ENCODE measurements at places on chromosomes 16 and 17.

GRCh38 chr16:67565470-67566100 is 3.3 kb downstream of the CTCF start:
- no peak for DNase-seq

DNA sequence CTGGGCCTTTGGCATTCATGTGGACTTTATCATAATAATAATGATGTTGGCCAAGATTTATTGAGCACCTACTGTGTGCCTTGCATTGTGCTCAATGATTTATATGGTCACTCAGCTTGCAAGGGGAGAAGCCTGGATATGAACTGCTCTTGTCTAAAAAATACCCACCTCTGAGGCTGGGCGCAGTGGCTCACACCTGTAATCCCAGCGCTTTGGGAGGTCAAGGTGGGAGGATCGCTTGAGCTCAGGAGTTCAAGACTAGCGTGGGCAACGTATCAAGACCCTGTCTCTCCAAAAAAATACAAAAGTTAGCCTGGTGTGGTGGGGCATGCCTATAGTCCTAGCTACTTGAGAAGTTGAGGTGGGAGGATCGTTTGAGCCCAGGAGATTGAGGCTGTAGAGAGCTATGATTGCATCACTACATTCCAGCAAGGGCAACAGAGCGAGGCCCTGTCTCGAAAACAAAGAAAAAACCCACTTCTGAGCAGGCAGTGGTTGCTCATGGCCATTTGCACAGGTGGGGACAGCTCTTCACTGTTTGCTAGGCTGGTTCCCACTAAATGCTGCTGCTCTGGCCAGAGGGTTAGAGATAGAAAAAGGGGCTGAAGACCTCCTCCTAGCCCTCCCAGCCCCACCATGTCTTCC is 4.3 kb upstream of the ADGRG1 start:
- no peak for DNase-seq

DNA sequence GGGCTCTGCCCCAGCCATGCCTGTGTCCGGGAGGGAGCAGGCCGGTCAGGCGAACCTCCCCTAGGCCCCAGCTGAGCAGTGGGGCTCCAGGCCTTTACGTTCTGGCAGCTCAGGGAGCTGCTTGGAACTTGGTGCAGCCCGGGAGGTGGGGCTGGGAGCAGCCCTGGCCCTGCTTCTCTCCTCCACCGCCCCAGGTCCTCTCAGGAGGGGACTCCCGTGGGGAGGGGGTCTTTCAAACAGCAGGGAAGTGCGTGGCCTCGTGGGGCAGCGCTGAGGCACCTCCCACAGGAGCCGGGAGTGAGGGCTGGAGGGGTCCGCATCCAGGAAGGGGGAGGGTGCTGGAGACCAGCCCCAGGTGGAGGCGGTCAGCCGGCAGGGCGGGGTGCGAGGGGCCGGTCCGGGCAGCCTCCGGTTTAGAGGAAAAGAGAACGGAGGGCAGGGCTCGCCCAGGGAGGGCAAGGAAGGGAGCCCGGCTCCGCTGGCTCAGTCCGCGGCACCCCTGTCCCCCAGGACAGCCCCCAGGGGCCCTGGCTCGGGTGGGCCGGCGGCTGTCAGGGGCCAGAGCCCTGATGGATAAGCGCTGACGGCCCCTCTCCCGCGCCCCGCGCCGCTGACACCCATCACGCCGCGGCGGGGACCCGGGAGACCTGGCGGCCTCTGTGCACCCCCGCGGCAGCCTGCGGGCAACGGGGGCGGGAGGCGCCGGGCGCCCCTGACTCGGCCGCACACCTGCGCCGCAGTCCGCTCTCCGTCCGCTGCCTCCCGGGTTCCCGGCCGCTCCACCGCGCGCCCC is 587 bp upstream of the PRR35 start:
- DNase-seq = no peak

DNA sequence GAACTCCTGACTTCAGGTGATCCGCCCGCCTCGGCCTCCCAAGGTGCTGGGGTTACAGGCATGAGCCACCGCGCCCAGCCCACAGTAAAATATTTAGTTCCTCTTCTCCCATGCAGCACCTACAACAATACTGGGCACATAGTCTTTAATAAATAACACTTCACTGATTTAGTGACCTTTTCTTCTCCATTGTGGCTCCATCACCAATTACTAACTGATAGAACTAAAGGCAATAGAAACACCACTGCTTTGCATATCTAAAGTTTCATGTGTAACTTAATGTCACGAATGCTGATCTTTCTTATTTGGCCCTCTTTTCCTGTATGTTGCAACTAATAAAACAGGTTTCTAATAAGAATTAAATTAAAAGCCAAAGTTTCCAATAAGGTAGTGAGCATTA is 38.9 kb downstream of the TRIM37 start:
- no peak for DNase-seq

- no peak for DNase-seq
Observed at GRCh38 chr17:17576772-17577234, 14.7 kb downstream of the PEMT start.

- no peak for DNase-seq
Observed at GRCh38 chr17:82477934-82478333, 19.4 kb downstream of the NARF start.

DNA sequence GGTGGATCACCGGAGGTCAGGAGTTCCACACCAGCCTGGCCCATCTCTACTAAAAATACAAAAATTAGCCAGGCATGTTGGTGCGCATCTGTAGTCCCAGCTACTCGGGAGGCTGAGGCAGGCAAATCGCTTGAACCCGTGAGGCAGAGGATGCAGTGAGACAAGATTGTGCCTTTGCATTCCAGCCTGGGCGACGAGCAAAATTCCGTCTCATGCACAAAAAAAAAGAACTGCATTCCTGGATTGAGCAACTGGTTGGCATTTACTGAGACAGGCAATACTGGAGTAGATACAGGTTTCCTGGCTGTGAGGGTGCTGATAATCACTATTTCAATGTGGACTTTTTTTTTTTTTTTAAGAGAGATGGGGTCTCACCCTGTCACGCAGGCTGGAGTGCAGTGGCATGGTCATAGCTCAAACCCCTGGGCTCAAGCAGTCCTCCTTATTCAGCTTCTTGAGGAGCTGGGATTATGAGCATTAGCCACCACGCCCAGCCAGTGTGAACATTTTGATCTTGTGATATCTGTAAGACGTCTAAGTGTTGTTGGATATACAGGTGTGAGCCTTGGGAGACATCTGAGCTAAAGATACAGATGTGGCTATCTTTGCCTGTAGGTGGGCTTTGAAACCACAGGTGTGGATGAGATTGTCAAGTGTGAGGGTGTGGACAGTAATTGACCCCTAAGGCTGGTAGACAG is 5.8 kb downstream of the CYB5D2 start:
- no peak for DNase-seq

- no peak for DNase-seq
Observed at GRCh38 chr16:708019-708418, 2.4 kb upstream of the FBXL16 start.

DNA sequence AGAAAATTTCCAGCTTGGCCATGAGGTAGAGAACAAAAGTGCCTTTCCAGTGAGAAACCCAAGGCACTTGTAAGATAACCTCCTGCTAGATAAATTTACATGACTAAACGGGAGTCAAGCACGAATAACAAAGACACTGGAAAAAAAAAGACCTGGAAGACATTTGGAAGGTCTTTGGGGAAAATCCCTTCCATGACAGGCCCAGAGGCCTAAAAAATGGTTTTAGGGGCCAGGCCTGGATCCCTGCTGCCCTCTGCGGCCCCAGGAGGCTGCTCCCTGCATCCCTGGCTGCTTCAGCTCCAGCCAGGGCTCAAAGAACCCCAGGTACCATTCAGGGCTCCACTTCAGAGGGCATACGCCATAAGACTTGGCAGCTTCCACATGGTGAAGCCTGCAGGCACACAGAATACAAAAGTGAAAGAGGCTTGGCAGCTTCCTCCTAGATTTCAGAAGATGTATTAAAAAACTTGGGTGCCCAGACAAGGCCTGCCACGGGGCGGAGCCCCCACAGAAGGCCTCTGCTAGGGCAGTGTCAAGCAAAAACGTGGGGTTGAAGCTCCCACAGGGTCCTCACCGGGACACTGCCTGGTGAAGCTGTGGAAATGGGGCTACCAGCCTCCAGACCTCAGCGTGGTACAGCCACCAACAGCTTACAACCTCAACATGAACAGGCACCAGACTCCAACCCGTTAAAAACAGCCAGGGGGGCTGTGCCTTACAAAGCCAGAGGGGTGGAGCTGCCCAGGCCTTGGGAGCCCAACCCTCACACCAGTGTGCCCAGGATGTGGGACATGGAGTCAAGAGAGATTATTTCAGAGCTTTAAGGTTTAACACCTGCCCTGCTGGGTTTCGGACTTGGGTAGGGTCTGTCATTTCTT is 77.1 kb downstream of the SDK2 start:
- DNase-seq = no peak

- no peak for DNase-seq
Observed at GRCh38 chr16:89744813-89745212, 23.5 kb downstream of the ZNF276 start.

- DNase-seq = no peak
Observed at GRCh38 chr17:74827800-74828199, 31.9 kb downstream of the GRIN2C start.

- no peak for DNase-seq
Observed at GRCh38 chr17:12290207-12290606, 269.5 kb downstream of the MAP2K4 start.

DNA sequence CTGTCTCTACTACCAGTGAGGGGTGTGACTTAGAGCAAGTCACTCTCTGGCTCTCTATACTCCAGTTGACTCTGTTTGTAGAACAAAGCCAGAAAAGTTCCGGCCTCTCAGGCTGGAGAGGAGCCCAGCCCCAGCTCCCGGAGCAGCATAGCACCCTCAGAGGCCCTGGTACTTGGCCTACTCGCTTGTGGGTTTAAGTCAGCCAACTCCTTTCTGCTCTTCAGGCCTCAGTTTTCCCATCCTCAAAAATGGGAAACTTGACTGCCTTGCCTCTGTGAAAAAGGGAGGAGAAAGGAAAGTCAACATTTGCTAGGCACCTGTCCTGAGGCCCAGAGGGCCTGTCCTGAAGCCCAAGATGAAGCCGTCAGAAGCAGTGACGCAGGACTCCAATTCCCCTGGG is 1.1 kb downstream of the CHST6 start:
- no peak for DNase-seq
